GM10248 (cell line): ENCODE measurements at places on chromosomes 5 and 9.

DNA sequence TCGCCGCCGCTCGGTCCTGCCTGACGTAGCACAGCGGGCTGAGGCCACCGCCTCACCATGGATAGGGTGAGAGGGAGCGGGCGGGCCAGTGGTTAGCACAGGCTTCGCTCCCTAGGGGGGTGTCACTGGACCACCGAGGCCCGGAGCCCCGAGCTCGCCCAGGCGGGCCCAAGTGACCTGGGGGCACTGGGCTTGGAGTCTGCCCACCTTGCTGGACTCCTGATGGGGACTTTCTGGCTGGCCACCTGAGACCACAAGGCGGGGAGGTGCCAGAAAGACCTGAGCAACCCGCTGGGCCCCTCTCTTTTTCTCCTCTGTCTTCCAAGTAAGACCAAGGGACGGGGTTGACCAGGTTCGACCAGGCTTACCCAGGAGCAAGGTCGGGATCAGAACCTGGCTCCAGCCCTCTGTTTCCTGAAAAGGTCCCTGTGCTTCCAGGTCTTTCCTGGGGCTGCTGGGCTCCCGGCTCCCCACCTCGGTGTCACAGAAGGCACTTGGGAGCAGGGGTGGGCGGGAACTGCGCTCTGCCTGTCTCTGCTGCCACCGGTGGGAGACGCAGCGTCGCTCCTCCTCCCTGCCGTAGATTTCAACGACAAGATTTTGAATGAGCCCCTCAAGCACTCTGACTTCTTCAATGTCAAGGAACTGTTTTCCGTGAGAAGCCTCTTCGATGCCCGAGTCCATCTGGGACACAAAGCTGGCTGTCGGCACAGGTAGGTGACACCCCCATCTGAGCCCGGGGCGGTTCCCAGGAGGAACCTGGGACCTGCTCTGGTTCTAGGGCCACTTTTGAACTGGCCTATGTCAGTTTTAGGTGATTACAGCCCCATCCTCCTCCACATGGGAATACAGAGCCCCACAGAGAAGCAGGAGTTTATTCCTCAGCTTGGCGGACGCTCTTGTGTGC, 1.0 kb downstream of the MRPS2 start:
- peak; percentile 81 for DNase-seq

DNA sequence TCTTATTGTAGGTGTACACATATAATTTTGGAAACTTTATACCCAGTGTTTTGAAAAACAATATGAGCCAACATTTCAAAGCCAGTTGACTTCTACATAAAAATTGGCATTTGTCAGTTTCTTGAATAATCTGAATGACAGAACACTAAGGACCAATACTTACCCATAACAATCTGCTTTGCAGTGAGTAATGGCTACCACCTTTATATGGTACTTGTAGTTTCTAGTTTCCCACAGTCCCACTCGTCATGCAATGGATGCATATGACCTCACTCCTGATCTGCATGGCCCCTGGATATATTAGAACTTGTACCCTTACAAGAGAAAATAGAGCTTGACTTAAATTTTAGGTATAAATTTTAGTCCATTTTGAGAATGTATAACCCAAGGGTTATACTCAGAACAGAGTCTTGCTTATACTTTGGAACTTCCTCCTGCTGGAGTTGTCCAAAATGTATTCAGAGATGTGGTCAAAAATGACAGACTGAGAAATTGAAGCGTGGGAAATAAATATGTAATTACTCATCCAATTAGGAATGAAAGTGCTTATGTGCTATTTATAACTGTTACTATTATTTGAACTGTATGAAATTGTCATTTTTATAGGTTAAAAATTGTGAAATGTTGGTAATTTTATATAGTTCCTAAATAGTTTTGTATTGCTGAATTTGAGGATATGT, 19.5 kb downstream of the XRCC4 start:
- DNase-seq: no peak

- no peak for DNase-seq
These were observed 59.6 kb downstream of the ARHGAP26 start for GRCh38 chr5:142829801-142830220.

DNA sequence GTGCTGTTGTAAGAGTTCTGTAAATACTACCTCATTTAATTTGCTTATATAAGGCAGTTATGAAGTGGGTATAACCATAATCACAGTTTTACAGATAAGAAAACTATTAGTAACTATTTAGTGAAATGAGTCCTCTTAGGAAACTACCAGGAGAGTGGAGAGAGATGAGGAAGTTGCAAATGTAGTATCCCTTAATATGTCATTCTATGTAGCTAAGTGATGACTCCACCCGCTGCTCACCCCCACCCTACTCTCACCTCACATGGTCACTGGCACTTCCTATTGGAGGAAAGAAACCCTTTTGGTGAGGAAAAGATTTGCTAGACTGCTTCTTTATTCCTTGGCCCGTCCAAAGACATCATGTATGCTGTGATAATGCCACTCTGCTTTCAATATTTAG, 241.8 kb upstream of the SLC24A2 start:
- DNase-seq: no peak

- peak; percentile 21 for DNase-seq
These were observed 59.4 kb upstream of the TNFSF8 start for GRCh38 chr9:114989600-114990410.

GRCh38 chr5:88833371-88834130, 49.4 kb downstream of the MEF2C start:
- DNase-seq: no peak
